ENCODE measurements at places on chromosomes 6 and 20. TPM values are rescaled to one million over a fixed set of nuclear protein-coding genes. Genes with fewer than 3 reads are reported as not detected.

DNA sequence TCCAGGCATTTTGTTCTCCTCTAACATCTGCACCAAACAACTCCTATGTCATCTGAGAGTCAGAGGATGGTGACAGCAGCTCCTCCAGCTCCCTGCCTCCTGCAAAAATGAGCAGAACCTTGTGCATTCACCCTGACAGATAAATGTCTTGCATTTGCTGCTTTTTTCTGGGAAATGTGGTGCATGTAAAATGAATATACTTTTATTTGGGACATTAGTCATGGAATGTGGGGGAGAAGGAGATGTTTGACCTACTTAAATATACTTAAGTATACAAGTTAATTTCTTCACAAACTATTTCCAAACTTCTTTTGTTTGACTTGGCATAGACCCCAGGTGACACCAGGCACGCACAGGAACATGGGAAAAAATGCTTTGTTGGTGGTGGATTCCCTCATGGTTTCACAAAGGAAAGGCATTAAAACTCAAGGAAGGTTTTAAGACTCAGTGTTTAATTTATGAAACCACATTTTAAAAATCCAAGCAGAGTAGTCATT lies 181.8 kb upstream of the MCHR2 start:
- no peak for DNase-seq

- DNase-seq, result no peak
These were observed 35.2 kb upstream of the SASH1 start for GRCh38 chr6:148307405-148307804.

Gene F13A1
- total RNA-seq, result 134 TPM

GRCh38 chr20:45892828-45893500 lies 1.8 kb downstream of the CTSA start:
- DNase-seq, result no peak

Gene KCNK15
- 8.8 TPM for total RNA-seq

Gene TNF
- 0.96 TPM for total RNA-seq

Gene PAK5
- not detected for total RNA-seq

Gene DNMT3B
- total RNA-seq, result 0.24 TPM

All from omental fat pad (tissue), 4 donors.